ENCODE measurements at places on chromosomes 2 and 18.

DNA sequence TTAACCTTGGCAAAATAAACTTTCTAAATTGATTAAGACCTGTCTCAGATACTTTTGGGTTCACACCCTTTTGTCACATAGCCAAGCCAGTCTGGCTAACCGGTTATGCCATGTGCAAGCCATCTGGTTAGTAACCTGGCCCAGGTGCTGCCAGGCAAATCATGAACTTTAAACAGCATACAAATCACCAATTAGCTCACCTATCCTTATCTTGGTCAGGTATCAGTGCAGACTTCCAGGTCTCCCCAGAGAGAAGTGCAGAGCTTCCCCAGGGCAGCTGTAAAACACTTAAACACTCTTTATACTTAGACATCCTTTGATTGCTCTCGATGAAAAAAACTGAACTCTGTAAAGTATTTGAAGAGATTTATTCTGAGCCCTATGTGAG lies 14.9 kb upstream of the MC5R start:
- no peak for DNase-seq

DNA sequence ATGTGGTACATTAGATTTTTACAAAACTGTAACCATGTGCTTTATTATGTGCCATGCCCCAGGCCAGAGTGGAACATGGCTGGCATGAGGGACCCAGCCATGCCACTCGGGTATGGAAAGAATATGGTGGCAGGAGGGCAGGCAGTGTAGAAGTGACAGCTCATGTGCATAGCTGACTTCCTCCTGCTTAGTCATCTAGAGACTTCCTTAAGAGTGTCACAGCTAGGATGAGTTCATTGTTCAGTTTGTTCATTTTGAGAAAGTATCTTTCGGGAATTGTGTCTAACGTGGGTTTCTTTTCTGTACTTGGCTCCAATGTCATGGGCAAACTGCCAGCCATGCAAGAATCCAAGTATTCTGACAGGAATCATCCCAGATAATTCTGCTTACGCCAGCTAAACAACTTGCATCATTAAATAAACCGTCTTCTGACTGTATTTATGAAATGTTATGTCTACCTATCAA lies 94.3 kb upstream of the ITGB6 start:
- DNase-seq, result no peak

DNA sequence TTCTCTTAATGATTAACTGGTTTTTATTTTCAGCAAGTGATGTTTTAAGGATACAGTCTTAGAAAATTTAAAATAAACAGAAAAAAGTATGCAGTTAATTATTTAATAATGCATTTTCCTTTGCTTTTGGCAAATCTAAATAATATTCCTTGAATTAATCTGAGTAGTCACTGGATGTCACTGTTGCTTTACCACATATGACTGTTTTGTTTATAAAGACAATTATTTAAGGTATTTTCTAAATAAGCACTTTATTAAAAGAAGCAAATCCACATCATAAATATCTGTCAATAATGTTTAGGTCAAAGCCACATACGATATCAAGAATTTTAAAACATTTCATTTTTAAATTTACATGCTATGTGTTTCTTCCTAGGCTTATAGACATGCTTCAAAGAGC lies 40.6 kb upstream of the TFPI start:
- DNase-seq, result no peak

DNA sequence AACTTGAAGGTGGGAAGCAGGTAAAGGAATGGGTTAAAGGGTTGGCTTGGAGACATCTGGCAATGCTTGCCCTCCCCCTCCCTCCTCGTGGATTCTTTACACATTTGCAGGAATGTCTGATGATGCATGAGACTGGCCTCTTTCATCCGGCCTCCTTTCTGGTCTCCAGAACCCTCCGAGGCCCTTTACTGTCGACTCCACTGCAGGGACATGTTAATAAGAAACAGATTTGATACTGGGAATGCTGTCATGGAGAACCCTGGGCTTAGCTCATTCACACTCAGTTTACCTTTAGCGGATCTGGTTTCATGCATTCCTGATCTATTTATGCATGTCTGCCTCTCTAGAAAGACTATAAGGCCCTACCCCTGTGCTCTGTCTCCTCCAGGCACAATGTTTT lies 238.7 kb downstream of the TGIF1 start:
- DNase-seq, result no peak

DNA sequence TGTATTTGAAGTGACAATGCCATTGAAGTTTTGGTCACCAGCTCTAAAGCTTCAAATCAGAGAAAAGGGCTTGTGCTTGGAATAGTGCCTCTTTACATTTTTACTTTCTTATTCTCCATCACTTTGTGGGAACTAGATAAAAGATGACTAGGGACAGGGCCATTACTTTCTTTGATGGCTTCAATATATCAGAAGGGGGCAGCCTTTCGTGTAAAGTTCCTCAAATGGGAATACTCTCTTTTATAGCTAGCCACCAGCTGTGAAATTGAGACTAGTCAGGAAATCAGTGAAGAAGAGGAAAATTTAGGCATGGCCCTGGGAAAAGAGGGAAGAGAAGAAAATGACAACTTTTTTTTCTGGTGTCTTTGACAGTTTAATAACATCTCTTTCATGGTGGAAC lies 242.5 kb downstream of the DCC start:
- no peak for DNase-seq

DNA sequence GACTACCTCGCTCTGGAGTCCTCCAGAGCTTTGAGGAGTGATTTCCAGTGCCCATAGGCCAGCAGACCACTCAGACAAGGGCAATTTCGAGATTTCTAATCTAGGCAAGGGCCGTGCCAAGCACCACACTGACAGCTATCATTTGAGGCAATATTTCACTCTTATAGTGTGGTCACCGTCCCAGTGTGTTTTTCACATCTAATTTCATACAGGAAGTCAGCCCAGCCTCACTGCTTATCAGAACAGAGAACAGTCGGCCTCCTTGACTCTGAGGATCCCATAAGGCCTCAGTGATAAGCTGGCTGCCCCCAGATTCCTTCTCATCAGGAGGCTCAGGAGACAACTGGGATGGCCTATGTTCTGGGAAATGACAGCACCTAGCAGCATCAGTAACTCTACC lies 581 bp downstream of the CAPN14 start:
- no peak for DNase-seq

- no peak for DNase-seq
These were observed 301.3 kb upstream of the SALL3 start for GRCh38 chr18:78678318-78678695.

GRCh38 chr18:48711651-48712486 lies 173.0 kb downstream of the CTIF start:
- no peak for DNase-seq

- DNase-seq, result no peak
These were observed 56.1 kb downstream of the HS6ST1 start for GRCh38 chr2:128262315-128263253.

DNA sequence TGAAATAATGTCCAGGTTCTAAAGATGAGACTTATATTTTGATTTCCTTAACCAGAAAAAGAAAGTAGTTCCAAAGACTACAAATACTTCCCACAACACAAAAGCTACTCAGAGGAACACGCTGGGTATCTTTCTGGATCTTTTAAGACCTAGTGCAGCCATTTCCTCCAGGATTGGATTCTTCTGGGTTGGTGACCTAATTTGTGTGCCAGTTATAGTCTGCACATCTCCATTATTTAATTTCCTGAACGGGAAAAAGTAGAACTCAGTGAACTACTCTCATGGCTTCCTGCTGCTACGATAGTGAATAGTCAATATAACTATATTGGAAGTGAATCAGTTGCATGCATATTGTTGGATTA lies 1.5 kb downstream of the TMEM87B start:
- DNase-seq, result no peak

DNA sequence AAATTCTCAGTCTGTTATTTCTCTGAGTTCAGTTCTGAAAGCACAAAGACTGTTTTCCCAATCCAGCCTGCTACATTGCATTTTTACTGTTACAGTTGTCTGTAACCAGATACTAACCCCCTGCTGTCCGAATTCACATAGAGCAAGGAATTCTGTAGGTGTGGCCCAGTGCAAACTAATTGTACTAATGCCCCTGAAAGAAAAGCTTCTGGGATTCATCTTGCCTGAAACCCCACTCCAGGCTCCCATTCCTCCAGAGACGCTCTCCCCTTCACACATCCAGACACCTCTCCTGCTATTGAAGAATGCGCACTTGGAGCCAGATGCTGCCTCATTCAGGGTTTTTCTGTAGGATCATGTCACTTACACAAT lies 127.0 kb downstream of the TTC32 start:
- no peak for DNase-seq

DNA sequence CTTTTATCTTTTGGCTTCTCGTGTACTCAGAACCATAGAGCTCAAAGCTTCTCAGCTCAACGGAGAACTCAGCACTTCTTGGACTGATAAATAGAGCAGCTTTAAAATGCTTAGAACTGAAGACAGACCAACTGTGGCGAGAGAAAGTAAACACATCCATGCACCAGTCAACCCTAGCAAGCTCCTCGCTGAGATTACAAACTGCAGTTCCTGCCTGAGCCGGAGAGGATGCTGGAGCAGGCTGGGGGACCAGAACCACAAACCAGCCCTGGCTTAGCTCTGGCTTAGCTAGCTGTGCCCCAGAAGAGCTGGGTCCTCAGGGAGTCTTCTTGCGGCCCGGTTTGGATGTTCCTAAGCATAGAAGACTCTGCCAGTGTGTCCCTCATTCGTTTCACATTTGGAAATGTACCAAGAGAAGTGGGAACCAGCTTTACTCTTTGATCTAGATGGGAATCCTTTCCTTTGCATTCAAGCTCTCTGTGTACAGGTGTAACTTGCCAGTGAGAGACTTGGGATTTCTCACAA lies 5.6 kb downstream of the PAX8 start:
- DNase-seq, result no peak

DNA sequence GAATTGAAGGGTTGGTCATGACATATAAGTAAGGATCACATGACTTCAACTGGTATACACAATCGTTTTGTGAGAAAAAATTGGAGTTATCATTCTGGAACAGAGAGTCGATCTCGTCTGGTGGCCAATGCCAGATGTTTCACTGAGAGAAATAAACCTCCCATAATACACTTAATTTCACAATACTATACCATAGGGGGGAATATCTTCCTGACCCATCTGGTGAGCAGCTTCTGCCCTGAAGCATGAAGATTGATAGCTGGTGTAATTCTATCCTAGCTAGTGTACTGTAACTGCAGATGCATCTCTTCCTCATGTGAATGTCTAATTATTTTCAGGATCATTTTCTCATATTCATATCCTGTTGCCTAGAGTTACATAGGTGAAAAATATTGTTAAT lies 15.7 kb upstream of the CDH7 start:
- no peak for DNase-seq

DNA sequence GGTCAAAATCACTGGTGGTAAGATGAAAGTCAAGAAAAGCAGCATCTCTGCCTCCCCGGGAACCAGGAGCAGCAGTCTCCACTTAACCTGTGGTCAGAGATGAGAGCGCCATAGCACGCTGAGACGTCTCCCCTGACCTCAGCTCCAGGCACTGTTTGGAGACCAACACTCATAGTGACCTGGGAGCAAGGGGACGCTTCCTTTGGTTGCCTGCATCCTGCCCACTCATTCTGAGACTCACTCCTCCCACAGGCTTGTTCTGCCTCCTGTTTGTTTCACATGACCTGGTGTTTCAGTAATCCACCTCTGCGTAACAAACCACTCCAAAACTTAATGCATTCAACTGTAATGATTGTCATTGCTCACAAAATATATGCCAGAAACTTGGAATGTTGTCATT lies 139.3 kb downstream of the ACOXL start:
- DNase-seq, result no peak

- no peak for DNase-seq
These were observed 476 bp downstream of the STRN start for GRCh38 chr2:36965751-36966369.

DNA sequence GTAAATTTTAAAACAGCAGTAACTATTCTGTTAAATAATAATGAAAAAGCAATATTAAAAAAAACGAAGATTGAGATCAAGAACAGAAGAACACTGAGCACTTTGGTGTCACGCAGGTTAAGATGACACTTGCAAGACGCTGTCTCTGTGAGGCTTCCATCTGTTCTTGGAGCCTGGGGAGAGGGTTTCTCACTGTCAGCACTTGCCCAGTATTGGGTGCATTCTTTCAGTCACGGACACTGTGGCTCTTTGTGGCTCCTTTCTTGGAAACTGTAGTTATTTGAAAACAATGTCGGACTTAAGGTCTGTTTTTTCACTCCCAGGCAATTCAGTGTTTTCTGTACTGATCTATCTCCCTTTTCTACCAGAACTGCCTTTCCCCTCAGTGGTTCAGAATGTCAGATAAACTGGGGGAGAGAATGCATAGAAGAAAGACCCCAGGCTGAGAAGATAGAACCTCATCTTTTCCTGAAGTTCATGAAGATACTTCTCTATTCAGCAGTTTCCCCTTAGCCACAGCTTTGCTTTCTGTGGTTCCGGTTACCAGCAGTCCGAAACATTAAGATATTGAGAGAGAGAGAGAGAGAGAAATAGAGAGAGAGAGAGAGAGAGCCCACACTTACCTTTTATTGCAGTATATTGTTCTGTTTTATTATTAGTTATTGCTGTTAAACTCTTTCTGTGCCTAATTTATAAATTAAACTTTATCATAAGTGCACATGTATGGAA lies 283.3 kb downstream of the DCDC2C start:
- DNase-seq, result no peak

Data from amygdala (tissue), 56 donors.